ENCODE measurements at places on chromosomes 1 and 21.

GRCh38 chr1:20603504-20604464 lies 14.9 kb downstream of the CDA start:
- no peak for DNase-seq

- no peak for DNase-seq
These were observed 24.8 kb upstream of the AVPR1B start for GRCh38 chr1:206142011-206142410.

DNA sequence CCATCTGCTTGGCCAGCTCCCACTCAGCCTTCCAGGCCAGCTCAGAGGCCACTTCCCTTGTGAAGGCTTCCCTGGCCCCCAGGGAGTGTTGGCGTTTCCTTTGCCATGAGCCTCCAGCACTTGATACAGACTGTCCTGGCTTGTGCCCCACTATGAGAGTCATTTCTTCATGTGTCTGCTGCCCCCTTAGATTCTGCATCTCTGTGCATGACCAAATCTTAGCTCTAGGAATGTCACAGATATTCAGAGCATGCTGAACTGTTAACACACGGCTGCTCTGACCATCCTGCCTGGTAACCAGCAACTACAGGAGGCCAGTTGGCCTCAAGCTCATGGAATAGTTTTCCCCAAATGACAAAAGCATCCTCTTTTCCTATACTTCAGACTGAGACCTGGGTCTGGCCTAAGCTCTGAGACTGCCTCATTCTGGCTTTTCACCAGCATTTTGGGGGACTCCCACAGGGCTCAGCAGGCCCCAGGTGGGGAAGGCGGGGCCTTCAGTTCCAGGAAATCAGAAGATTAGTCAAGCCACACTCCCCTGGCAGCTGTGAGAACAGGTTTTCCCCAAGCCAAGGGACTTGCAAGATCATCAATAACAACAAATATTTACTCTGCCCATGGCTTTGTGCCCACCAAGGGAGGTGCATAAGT lies 182.6 kb upstream of the EDN2 start:
- no peak for DNase-seq

DNA sequence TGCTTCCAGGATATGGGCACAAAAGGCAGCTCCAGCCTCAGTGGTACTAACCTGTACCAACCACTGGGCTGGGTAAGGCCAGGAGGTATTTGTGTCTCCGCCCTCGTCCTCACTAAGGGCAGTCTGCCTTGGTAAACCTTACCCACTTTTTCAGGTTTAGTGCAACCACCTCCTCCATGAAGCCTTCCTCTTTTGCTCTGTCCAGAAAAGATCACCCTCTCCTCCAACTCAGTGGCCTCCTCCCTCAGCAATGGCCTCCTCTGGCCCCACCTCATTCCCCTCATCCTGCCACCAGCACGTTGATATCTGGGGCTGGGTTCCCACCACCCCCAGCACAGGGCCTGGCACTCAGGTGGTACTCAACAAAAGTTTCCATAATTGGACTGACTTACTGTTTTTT lies 161.5 kb downstream of the GRIK3 start:
- no peak for DNase-seq

GRCh38 chr1:239764546-239764945 lies 327.1 kb upstream of the FMN2 start:
- DNase-seq: no peak

- no peak for DNase-seq
These were observed 615 bp upstream of the MRPS15 start for GRCh38 chr1:36464605-36465393.

DNA sequence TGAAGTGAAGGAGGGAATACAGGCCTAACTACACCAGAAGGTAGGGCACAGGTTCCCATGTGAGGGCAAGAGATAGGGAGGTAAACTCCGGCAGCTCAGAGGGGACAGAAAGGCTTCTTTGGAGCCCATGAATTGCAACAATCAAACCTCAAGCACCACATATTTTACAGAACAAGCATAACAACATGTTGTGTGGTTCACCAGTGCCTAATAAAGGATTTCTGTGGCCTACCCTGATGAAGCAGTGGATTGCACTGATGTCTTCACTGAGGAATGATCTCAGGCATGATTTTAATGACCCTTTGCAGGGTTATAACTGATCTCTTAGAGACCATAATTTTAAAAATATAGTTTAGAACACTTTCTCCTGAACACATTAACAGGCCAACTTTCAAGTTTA lies 77.4 kb downstream of the RUNX1 start:
- DNase-seq: no peak

- DNase-seq: no peak
These were observed 21.8 kb upstream of the DYNLT5 start for GRCh38 chr1:66730462-66730861.

DNA sequence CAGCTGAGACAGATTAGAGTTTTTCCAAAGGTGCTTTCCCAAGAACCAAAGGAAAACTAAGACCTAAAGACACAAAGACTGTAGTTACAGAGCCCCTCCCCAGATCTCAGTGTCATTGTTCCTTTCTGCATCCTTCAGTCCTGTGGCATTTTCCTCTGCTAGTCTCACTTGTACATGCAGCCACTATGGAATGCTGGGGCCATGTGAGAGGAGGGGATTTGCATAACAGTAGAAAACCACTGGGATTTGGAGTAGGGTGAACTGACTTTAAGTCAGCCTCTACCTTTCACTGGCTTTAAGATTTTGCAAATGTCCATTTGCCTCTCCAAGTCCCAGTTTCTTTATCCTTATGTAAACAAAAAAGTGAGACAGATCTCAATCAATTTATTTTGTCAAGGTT lies 119.4 kb upstream of the F3 start:
- no peak for DNase-seq

- DNase-seq: no peak
These were observed 11.6 kb upstream of the TNFSF18 start for GRCh38 chr1:173062150-173062938.

- DNase-seq: no peak
These were observed 7.5 kb upstream of the THEM4 start for GRCh38 chr1:151916726-151917370.

GRCh38 chr1:171196351-171196750 lies 11.3 kb downstream of the FMO2 start:
- no peak for DNase-seq
